ENCODE measurements at places on chromosomes 1 and 21.
A peak's percentile ranks its signal among the peaks of the same experiment; 100 is the strongest.

GRCh38 chr1:211752317-211752716 lies 76.9 kb upstream of the NEK2 start:
- DNase-seq, result no peak

GRCh38 chr1:44932151-44932550 lies 54.2 kb downstream of the EIF2B3 start:
- no peak for DNase-seq

DNA sequence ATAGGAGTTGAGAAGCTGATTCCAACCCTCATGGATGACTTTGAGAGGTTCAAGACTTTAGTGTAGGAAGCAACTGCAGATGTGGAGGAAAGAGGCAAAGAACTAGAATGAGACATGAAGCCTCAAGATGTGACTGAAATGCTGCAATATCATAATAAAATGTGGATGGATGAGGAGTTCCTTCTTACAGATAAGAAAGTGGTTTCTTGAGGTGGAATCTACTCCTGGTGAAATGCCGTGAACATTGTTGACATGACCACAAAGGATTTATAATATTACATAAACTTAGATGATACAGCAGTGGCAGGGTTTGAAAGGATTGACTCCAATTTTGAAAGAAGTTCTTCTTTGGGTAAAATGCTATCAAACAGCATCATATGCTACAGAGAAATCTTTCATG lies 28.8 kb downstream of the LTN1 start:
- DNase-seq, result no peak

DNA sequence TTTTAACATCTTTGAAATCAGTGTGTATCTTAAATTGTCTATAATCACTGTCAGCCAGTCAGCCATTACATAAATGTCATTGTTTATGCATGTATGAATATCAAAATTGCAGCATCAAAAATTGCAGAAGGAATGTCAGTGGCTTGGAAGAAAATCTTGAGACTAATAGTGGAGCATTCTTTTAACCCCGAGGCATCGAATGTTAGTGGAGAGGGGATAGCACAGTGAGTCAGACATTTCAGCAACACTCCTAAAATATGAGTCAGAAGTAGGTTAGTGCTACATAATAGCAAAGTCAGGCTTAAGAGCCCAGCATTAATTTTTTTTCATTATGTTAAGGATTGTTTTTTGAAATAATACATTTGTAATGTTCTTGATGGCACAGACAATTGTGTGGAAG lies 45.5 kb downstream of the SNRPE start:
- peak; percentile 91 for DNase-seq

- no peak for DNase-seq
Measured at GRCh38 chr1:211625040-211625439, 46.1 kb upstream of the SLC30A1 start.

GRCh38 chr1:92511541-92511940 lies 24.8 kb upstream of the GFI1 start:
- no peak for DNase-seq

- DNase-seq, result no peak
Measured at GRCh38 chr1:77614037-77614436, 68.4 kb downstream of the ZZZ3 start.

- DNase-seq, result no peak
Measured at GRCh38 chr1:53410100-53410541, 49.1 kb upstream of the DMRTB1 start.

DNA sequence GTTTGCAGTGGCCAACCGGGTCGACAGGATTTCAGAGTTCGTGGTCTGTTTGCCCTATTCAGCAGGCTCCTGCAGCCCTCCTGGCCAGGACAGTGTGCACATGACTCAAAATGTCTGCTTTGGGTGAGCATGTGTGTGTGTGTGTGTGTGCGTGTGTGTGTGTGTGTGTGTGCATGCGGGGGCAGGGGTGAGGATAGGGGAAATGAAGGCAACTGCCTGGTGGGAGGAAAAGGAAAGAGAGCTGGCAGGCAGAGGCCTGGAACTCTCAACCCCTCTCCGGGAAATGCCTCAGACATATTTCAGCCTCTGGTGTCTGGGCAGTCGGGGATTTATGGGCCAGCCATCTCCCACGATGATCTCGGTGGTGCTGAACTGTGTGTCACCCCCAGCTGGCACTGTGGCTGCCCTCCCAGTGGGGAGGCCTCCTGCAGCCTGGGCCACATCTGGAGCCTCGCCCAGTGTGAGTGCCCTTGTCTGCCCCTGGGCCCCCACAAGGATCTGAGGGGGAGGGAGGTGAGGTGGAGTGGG lies 15.2 kb downstream of the CDCP2 start:
- DNase-seq, result no peak
